ENCODE measurements at places on chromosomes 2 and 18.

DNA sequence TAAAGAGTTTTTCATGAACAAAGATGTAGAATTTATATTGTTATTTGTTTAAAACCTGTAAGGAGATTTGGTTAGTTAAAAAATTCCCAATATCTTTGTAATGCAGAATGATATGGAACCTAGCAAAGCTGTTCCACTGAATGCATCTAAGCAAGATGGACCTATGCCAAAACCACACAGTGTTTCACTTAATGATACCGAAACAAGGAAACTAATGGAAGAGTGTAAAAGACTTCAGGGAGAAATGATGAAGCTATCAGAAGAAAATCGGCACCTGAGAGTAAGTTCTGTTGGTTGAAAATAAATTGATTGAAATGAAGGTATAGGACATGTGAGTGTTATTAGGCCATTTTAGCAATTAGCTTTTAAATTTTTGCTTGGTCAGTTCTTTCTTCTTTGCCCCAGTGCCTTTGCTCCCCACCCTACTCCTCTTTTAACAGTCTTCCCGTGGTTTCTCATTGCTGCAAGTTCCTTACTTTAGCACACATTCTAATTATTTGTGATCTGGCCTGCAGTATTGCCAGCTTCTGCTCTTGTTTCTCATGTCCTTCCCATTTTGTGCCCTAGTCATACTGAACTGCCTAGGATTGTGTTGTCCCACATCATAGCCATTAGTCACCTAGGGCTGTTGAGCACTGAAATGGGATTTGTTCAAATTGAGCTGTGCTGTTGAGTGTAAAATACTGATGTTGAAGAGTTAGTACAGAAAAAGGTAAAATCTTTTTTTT lies 36.6 kb downstream of the VAPA start:
- DNase-seq, result no peak

DNA sequence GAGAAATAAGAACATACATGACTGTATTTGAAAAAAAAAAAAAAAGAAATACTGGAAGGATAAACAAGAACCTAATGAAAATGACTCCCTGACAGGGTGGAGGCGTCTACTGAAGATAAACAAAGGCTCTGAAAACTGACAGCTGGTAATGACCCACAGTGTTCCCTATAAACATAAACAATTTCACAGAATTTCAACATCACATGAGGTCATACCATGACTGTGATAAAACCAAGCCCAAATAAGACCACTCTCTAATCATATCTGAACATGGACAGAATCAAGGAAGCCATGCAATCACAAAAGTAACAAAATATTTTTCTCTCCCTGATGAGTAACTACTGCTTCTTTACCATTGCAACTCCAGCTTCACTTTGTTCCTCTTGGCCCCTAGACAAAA lies 159.3 kb downstream of the FAM124B start:
- DNase-seq, result no peak

GRCh38 chr2:137369106-137369505 lies 595.2 kb upstream of the HNMT start:
- no peak for DNase-seq

GRCh38 chr2:33467413-33467812 lies 9.0 kb upstream of the RASGRP3 start:
- no peak for DNase-seq

GRCh38 chr18:36411745-36412168 lies 114.2 kb downstream of the FHOD3 start:
- DNase-seq, result no peak

- no peak for DNase-seq
Observed at GRCh38 chr18:5103693-5104092, 93.4 kb downstream of the AKAIN1 start.

All from NCI-H187 treated with DMSO at 0.1 percent for 48 hours (cell line).